Stimulated activated CD8-positive, alpha-beta memory T cell treated with anti-CD3 and anti-CD28 coated beads, Interleukin-7, amount 100 ng/mL, for 24 hours (primary cell): ENCODE measurements at places on chromosomes 3 and 15.

- DNase-seq = no peak
Observed at GRCh38 chr3:102756706-102757105, 321.9 kb downstream of the ZPLD1 start.

GRCh38 chr3:183131735-183132134 lies 30.8 kb downstream of the LAMP3 start:
- no peak for DNase-seq

- no peak for DNase-seq
Observed at GRCh38 chr3:99545941-99546580, 92.3 kb upstream of the COL8A1 start.

DNA sequence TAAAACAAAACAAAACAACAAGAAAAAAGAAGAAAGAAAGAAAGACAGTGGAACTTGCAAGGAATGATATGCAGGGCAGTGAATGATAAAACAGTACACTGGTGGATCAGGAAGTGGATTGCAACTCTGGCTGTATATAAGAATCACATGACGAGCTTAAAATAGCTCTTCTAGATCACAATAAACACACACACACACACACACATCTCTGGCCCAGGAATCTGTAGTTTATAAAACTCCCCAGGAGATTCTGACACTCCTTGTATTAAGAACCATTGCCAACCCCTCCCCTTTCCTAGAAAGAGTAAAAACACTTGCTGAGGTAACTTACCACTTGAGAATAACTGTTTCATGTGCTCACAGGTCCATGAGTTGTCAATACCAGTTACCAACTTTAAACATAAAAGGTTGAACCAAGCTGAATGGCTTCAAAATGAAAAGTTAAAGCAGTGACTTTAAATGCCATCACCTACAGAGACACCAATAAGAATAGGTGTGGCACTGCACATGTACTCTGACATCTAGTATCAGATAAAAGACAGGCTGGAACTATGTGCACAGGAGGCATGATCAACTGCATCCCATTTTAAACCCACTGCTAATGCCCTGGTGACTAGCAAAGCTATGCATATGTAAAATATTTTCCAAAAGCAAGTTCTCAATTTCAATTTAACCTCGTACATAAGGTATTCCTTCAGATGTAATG lies 3.9 kb downstream of the CPOX start:
- no peak for DNase-seq

DNA sequence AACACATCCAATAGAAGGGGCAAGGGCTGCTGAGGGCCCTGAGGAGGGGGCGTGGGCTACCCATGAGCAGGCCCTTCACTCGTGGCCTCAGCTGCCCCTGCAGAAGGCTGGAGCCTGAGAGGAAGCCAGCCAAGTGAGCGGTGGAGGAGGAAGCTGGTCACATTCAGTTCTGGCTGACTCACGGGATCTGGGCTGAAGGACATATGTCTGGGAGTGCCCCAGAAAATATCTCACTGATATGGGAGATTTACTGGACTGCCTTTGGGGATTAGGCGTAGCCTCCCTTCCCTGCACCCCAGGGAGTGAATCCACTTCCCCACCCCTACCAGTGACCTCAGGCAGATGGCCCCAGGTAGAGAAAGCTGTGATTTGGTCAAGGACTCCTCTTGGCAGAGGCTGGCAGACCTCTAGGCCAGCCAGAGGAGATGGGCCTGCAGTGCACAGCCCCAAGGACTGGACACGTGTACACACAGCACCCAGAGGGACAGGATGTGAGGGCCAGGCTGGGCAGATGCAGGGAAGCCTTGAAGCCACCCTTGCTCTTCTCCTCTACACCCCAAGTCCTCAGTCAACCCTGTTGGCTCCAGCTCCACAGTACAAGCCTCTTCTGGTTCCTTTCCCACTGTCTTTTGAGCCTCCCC lies 14.2 kb upstream of the ANKDD1A start:
- DNase-seq = no peak

- DNase-seq = peak; percentile 15
Observed at GRCh38 chr3:52891164-52891563, 6.2 kb downstream of the STIMATE start.

DNA sequence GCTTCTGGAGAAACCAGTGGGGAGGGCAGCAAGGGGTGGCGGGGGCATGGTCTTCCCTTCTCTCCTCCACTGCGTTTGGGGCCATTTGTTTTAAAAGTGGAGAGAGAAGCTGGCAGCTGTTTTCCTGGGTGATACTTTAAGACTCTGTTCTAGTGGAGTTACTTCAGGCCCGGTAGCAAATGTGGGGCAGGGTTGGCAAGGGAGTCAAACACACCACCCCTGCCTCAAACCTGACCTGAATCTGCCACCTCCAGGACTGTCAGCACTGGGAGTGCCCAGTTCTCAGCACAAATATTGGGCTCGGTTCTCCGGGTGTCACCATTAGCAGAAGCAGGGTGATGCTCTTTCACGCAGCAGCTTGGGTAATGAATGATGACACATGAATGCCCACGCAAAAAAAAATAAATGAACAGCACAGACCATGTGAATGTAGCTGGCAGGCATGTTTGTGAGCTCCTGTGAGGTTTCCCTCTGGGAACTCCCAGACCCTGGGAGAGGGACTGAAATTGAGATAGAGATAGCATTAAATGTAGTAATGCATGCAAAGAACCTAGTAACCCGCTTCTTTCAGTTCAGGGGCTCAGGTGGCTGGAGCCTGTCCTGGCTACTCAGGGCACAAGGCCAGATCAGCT lies 424.0 kb downstream of the MCTP2 start:
- no peak for DNase-seq

DNA sequence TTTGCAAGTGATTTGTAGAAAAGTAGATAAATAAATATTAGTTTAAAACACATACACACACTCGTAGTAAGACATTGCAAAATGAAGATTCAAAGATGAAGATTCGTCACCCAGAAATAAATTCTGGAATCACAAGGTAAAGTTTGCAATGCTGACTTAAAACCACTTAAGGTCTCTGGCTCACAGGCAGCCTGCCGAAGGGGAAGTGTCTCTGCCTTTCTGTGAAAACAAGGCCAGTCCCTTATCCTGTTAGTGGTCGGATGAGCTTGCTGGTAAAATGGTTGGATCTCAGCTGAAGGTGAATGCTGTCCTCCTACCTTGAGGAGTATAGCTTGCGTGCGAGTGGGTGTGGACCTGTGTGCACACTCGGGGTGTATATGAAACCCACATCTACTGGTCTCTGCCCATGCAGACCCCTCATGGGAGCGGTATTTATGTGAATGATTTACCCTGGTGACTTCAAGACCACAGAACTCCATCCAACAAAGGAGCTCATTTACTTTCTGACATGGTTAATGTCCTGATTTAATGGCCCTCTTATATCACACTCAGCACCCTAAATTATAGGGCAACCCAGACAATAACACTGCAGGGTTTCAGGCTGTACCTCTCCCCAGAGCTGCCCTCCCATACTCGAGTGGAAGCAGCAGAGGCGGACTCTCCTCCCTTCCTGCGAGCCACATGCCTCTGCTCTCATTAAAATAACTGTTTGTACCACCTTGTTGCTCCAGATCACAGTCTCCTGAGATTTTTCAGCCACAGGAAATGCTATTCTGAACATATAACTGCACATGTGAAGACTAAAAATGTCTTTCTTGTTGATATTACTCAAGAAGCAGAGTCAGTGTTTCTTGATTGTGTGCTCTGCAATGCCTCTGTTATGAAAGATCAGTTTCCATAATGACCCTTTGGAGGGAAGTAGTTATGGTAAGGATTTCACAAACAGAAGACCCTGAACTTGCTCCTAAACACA lies 45.9 kb upstream of the ALDH1A3 start:
- DNase-seq = no peak

- no peak for DNase-seq
Observed at GRCh38 chr3:24881239-24881638, 386.6 kb upstream of the THRB start.

DNA sequence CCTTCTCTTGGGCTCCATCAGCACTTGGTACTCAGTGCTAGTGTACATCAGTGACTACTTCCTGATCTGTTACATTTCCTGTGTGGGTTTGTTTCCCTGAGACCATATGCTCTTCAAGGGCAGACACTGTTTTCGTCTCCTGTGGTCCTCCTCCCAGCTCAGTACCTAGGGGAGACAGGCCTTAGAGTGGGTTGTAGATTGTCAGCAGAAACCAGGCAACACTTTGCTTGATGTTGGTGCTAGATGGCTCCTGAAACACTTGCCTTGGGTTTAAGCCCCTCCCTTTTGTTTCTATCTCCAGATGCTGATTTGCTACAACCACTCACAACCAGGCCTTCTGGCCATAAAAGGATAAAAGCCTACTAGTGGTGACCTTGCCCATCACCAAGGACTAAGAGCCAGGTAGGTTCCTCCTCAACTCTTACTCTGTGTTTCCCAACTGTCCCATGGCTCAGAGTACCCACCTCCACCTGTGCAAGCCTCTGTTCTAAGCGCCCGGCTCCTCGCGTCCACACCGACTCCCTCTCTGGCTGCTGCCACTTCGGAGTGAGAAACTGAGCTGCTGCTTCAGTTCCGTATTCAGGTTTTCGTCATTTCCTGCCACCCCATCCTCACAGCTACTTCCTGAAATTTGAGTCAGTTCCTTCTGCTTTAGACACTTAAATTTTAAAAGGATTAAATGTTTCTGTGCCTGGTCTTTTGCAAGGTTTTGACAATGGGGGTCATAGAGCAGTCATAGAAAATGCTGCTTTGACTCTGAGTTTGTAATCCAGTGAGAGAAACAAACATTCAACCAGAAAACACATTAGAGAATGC lies at the start of gene HCLS1:
HCLS1 (minus strand) TSS at position 548 of the 816 bp plus-strand sequence. CDS start 2,556 bp downstream, outside the sequence.
- DNase-seq = peak; percentile 35

DNA sequence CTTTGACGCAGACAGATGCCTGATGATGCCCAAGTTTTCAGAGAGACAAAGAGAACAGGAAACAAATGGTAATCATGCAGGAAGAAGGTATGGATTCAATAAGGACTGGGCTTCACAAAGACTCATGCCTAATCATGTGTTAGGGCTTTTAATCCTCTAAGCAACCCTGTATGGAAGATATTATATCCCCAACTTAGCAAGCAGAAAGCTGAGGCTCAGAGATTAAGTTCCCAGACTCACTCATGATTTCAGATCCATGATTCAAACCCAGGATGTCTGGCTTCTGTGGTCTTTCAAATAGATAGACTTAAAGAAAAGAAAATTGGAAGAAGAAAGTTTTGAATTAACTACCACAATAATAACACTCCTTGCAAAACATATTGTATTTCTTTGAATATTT lies 4.1 kb upstream of the CLASP2 start:
- DNase-seq = no peak

DNA sequence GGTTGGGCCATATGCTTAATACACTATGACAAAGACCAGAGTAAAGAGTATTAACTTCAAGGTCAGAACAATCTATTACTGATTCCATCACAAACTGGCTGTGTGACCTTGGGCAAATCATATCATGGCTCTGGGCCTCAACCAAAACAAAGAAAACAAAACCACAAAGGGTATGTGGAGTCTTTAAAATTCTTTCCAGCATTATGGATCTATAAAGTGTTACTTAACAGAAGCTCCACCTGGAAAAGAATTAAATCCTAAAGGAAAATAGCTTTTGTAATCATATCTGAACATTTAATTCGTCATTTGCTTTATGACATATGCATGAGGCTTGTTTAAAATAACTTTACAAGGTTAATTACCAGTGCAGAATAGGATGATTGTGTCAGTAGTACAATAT lies 265.5 kb downstream of the SATB1 start:
- no peak for DNase-seq

DNA sequence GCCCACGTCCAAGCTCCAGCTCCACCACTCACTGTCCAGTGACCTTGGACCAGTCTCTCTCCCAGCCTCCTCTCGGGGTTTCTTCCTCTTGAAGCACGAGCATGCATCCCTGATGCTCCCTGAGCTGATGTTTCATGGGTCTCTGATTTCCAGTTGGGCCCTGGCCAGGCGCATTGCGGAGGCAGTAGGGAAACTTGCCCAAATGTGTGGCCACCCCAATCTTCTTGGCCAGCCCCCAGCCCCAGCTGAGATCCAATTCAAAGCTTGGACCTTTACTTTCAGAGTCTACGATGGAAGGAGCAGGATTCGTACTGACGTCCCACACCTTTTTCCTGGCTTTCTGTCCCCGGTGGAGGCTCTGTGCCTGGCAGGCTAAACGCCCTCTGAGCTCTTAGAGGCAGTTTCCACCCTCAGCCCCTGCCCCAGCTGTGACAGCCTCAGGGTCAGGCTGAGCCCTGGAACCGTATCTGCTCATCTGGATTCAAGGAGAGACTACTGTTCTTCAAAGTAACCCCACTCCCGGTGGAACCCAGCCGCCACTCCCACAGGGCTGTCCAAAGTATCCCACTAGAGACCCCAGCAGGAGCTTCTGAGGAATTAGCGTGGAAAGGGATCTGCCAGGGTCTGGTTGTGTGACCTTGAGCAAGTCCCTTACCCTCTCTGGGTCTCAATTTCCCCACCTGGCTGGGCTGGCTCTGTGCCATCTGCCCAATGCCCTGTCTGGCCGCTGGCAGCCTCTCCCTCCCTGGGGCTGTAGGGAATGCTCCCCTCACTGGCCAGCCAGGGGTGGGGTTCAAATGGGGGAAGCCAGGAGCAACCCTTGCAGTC lies 37.4 kb downstream of the CPN2 start:
- DNase-seq = no peak

DNA sequence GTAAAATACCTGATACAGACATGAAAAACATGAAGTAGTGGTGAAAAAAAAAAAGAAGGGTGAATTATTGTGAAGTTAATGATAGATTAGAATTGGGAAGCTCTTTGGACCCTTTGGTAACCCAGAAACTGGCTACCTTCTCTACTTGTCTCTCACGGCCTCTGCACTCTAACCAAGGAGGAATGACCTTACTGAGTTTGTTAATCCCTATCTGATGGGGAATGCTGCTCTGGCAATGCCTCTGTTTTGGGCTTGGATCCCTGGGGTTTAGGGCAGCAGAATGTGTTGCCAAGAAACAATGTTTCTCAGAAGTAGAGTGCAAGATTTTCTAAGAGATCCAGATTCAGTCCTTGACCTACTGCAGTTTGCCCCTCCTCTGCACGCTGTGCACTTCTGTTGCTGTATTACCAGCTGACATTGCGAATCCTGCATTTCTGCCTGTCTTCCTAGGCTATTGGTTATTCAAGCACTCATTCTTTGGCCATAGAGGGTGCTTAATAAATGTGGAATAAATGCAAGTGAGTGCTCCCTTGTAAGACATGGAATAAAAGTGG lies 49.2 kb upstream of the MAP3K13 start:
- no peak for DNase-seq

DNA sequence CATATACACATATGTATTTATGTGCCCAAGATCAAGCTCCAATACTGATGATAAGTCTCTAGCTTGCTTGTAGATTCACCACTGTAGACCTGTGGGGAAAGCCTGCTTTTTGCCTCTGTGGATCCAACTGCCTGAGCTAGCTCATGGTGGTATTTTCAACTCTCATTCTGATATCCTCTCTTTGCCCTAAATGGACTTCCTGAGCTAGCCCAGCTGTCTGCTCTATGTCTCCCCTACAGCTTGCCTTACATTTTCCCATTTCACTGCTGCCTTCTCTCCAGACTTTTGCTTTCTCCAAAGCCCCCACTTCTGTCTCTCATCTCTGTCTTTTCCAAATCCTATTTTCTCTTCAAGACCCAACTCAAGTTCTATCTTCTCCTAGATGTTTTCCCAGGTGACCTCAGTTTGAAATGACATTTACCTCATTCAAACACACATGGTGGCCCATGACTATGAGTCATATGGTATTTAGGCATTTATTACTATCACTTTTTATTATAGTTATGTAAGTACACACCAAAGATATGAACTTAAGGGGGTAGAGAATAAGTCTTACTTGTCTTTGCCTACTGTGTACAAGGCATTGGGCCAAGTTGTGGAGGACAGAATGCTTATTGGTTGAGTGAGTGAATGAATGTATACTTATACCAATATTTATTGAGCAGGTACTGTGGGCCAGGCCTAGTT lies 191.7 kb downstream of the NR1D2 start:
- DNase-seq = no peak

- DNase-seq = no peak
Observed at GRCh38 chr3:126026277-126026751, 57.3 kb downstream of the ROPN1B start.
